ENCODE measurements at places on chromosomes 2 and 18.
A peak's percentile ranks its signal among the peaks of the same experiment; 100 is the strongest.

DNA sequence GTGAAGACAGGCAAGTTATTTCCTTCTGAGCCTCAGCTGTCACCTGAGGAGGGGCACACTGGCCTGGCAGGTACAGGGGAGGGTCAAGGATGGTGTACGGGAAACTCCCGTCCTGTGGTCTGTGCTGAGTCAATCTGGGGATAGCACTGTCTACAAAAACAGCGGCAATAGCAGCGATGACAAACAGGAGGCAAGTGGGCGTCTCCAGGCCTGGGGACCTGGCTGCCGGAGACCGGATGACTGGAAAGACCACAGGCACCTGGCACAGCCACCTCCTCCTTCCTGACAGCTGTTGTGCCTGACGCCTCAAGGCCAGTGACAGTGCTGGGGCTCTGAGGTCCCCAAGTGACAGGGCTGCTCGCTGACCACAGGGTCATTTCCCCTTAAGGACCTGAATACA, 202.1 kb upstream of the HS6ST1 start:
- DNase-seq, result no peak

DNA sequence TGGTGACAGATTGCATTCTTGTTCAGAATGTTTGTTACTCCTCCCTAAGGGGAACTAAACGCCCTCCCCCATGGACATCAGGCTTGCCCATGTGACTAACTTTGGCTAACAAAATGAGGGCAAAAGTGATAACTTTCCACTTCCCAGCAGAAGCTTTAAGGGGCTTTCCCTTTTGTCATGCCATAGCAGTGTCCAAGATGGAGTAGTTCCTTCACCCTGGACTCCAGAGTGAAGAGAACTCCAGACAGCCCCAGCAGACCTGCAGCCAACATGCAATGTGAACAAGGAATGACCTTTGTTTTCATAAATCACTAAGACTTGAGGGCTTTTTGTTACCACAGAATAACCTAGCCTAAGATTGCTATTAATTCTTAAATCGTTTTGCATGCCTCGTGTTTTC, 163.5 kb downstream of the ZEB2 start:
- no peak for DNase-seq

- peak; percentile 10 for DNase-seq
These were observed 235.2 kb downstream of the TDRD15 start for GRCh38 chr2:21358976-21359375.

DNA sequence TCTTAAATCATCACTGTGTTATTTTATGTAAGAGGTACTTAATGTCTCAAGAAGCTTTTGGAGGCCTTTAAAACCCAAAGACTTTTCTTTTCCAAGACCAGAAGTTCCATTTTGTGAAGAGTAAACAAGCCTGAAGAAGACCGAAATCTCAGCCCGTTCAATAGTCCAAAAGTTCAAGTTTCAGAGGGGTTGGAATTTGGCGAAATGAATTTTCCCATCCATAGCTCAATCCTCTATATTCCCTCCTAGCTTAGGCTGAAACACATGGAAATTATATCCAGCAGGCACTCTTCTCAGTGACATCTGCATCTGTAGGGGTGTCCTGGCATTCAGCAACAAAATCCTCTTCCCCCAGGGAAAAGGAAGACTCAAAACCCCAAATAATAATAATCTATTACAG, 344.6 kb downstream of the ARHGAP15 start:
- no peak for DNase-seq

DNA sequence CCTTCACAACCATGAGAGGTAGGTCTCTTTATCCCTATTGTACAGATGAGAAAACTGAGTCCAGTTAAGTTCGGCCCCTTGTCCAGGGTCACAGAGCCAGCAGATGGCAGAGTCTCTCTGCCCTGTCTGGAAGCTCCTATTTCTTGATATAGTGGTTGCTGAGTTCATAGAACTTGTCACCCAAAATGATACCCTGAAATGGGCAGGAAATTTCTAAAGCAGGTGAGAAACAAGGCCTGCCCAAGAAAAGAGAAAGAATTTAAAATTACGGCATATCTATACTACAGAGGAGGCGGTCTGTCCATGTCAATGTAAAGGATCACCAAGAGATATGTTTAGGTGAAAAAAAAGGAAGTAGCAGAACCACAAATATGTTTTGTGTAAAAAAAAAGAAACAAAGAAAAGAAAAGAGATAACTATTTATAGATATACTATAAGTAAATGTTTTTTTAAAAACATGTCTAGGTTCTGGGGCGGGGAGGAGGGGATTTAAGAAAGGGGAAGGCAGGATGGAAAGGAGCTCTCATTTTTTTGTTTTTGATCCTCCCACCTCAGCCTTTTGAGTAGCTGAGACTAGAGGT, 39.8 kb downstream of the MYO7B start:
- DNase-seq, result peak; percentile 91

DNA sequence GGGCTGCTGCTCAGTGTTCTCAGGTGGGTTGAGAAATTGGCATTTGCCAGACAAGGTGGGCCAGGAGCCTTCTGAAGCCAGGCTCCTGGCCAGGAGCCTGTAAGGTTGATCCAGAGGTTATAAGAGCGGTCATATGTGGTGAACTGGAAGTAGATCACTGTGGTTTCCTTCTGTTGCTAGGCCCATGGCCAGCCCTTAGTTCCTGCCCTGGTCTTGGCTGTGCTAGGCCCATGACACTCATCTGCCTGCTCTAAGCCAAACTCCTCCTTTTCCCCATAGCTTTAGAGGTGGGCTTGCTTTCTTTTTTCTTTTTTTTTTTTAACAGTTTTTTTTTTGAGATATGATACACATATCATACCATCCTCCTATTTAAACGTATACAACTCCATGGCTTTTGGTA, 5.0 kb upstream of the MGAT5 start:
- no peak for DNase-seq

- no peak for DNase-seq
These were observed 2.3 kb downstream of the HDAC4 start for GRCh38 chr2:239398521-239398921.

DNA sequence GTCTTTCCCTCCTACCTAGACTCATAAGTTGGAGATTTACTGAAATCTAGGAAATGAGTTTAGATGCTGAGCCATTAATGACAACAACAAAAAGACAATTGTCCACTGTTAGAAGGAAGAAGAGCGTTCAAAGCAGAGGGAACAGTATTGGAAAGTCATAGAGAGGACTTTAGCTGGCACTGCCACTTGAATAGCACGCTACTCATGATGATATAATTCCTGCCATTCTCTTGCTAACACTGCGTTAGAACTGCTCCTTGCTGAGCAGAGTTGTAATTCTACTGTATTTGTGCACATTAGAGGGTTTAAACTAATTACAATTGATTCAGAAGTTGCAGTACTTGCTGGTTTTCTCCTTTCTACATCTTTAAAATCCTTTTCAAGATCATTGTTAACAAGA, 9.0 kb upstream of the AFTPH start:
- DNase-seq, result no peak

GRCh38 chr2:68799140-68800026, 64.8 kb downstream of the ARHGAP25 start:
- DNase-seq, result no peak

DNA sequence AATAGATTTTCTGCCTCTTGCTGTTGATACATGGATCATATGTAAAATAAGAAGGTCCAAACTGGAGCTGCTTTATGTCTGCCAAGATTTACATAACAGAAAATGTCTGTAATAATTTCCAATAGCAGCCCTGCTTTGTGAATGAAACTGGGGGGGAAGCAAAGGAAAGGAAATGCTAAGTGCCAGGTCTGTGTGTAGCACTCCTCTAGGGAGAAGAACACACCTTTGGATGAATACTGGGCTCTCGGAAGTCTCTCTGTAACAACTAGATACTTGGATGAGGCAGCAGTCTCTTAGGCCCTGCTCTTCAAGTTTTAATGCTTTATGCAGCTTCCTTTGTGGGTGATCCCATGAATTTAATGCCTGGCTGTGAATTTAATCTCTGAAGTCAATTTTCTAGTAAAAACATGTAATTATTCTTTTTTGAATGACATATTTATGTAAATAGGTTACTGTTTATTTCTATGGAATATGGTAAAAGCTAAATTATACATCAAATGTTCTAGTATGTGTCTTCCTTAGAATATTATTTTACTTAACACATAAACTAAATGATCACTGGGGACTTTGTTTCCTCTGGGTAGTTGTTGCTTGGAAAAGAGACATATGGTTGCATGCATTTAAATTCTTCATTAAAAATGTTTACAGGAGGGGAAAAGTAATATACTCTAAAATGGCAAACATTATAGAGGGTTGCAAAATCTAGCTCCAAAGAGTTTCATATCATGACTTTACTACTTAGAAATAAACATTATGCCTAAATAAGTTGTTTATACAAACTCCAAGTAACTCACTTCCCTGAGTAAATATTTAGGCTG, 336.6 kb upstream of the CWC22 start:
- no peak for DNase-seq

DNA sequence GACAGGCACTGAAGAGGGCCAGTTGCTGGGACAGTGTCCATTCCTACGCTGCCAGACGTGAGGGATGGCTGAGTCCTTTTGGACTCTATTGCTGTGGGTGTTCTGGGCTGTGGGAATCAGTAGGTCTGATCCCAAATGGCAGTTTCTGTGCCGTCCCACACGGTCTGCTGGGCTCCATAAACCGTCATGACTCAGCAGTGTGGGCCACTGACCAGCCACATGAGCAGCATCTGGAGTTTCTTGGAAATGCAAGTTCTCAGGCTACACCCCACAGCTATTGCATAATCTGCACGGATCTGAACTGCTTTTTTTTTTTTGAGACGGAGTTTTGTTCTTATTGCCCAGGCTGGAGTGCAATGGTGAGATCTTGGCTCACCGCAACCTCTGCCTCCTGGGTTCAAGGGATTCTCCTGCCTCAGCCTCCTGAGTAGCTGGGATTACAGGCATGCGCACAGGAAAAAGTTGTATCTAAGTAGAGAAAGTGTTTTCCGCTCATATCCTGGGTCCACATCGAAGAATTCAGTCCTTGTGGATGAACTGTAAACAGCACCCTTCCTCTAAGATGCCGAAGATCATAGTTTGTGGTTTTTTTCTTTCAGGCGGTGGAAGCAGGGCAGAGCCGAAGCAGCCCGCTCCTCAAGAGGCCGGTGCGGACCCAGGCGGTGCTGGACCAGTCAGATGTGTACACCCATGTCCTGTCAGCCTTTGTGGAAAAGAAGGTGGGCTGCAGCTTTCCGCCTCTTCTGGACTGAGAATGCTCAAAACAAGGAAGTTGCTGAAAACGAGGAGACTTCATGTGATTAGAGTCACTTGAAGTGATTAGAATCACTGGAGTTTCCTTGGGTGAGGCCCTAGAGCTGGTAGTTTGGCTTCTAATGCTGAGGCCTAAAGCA, 25.5 kb downstream of the RMC1 start:
- peak; percentile 91 for DNase-seq

DNA sequence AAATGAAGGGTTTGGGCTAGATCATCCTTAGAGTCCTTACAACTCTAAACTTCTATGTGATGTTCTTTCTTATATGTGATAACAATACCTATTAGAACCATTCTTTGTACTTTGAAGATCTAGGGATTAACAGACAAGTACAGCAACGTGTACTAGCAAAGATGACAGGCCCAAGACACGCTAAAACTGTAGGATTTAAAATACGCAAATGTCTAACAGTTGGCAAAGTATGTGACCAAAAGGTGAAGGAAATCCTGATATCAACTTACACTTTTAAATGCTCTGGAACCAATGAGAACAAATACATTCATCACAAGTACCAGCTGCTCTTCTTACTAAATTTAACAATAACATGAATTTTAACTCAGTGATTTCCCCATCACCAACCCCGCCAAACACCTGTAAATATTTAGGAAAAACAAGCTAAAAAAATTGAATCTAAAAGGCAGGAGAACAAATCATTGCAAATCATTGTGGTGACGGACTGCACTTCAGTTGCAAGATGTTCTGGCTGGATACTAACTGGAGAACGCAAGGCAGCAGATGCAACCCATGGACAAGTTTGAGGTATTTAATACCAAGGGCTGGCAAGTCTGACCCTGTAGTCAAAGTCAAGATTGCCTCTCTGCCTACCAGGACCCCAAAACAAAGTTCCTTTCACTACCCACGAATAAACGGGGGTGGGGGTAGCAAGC, 1.4 kb downstream of the ANKRD44 start:
- peak; percentile 15 for DNase-seq

GRCh38 chr2:96608469-96609455, 29.4 kb downstream of the KANSL3 start:
- DNase-seq, result no peak

- no peak for DNase-seq
These were observed 138.2 kb downstream of the CABLES1 start for GRCh38 chr18:23273443-23273966.

Data from MV-4-11 (cell line).